ENCODE measurements at places on chromosomes 2 and 18.
A peak's percentile ranks its signal among the peaks of the same experiment; 100 is the strongest.

- DNase-seq, result no peak
Measured at GRCh38 chr18:40006634-40007033, 1948.4 kb upstream of the PIK3C3 start.

- DNase-seq, result no peak
Measured at GRCh38 chr2:233168445-233168844, 83.0 kb upstream of the ATG16L1 start.

DNA sequence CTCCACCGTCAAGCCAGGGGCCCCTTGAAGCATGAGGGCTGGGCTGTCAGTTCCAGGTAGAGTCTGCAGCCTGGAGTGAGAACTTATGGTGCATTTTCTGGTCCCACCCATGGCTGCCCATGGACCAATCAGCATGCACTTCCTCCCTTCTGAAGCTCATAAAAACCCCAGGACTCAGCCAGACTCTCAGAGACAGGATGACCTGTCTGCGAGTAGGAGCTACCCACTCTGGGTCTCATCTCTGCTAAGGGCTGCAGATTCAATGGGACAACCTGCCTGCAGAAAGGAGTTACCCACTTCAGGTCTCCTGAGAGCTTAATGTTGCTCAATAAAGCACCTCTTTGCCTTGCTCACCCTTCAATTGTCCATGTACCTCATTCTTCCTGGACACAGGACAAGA lies 9.4 kb upstream of the DUSP19 start:
- no peak for DNase-seq

GRCh38 chr2:152598975-152599759 lies 118.1 kb downstream of the PRPF40A start:
- DNase-seq, result no peak

DNA sequence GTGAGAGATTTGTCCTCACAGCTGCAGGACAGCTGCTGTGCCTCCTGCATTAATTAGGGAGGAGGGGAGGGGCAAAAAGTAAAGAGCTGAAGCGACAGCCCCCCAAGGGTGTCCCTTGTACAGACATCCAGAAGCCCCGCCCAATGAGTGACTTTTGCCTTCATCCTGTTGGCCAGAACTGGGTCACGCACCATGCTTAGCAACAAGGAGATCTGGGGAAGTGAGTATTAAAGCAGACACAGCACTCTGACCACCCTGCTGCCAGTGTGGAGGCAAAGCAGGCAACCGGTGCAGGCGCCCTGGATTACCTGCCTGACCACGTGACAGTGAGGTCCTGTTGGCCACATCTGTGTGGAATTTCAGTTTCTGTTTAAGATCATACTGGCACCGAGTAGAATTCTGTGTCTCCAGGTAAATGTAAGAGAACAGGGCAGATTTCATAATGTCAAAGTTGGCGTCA lies 21.5 kb upstream of the BIN1 start:
- DNase-seq, result no peak

GRCh38 chr2:175233135-175233719 lies 51.7 kb upstream of the ATP5MC3 start:
- DNase-seq, result no peak

- DNase-seq, result peak; percentile 69
Measured at GRCh38 chr2:11344342-11344955, at the start of gene ROCK2. Gene ROCK2, minus strand, starts transcription at chr2:11344636. Its CDS starts 500 bp downstream, at chr2:11344136.

GRCh38 chr18:11668441-11669169 lies 20.5 kb upstream of the GNAL start:
- DNase-seq, result no peak

GRCh38 chr2:66581339-66582103 lies 146.6 kb downstream of the MEIS1 start:
- no peak for DNase-seq

DNA sequence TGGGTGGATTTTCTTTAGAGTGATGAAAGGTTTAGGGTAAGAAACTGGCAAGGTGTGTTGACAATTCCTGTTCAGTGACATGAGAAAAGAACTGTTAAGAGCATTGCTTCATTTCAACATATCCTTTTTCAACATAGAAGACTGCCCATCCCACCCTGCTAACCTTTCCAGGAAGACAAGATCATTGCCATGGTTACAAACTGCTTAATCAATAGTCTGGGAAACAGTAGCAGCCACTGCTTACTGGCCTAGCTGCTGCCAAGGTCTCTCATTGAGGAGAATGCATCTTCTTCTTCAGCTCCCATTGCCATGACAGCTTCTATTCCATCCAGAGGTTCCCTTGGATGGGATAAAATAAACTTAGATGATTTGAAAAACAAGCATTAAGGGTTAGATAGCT lies 212.1 kb downstream of the LRRTM1 start:
- no peak for DNase-seq
